Activated CD4-positive, alpha-beta T cell treated with anti-CD3 and anti-CD28 coated beads, Interleukin-2, amount 50 U/mL, for 16 hours (primary cell): ENCODE measurements at places on chromosomes 16 and 17.
A peak's percentile ranks its signal among the peaks of the same experiment; 100 is the strongest.

GRCh38 chr17:19948116-19948943 is 29.3 kb downstream of the AKAP10 start:
- DNase-seq = no peak

- peak; percentile 66 for DNase-seq
Measured at GRCh38 chr17:48055531-48056245, 7.5 kb downstream of the NFE2L1 start.

GRCh38 chr16:72264771-72265170 is 92.8 kb upstream of the PMFBP1 start:
- no peak for DNase-seq

DNA sequence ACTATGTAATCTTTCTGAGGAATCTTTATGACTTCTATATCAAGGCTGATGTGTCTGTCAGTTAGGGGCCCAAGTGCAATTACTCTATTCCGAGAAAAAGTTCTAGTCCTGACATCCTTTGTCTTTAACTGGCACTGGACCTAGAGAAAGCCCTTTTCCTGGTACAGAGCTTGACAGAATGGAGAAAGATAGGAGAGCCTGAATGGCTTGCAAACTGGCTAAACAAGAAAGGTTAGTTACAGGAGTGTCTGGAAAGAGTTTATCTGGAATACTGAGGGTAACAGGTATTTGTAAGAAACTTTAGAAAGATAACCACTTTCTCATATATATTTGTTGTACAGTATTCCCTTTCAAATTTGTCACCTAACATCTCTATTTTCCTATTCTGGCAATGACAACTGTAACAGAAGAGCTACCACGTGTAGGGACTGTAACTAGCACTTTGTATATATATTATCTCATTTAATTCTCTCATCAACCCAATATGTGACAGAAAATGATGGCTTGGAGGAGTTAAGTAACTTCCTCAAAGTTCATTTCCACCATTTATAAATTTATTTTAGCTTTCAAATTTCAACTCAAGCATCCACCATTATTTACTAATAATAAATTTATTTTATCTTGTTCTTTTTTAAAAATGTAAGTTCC is 97.4 kb upstream of the C17orf78 start:
- no peak for DNase-seq

GRCh38 chr16:66422366-66422765 is 4.7 kb upstream of the BEAN1 start:
- DNase-seq = no peak

GRCh38 chr16:66474750-66475199 is 47.7 kb downstream of the BEAN1 start:
- peak; percentile 67 for DNase-seq

GRCh38 chr16:86170720-86171119 is 271.8 kb downstream of the IRF8 start:
- DNase-seq = no peak

GRCh38 chr16:1723450-1724147 is 17.6 kb downstream of the MAPK8IP3 start:
- DNase-seq = peak; percentile 34

DNA sequence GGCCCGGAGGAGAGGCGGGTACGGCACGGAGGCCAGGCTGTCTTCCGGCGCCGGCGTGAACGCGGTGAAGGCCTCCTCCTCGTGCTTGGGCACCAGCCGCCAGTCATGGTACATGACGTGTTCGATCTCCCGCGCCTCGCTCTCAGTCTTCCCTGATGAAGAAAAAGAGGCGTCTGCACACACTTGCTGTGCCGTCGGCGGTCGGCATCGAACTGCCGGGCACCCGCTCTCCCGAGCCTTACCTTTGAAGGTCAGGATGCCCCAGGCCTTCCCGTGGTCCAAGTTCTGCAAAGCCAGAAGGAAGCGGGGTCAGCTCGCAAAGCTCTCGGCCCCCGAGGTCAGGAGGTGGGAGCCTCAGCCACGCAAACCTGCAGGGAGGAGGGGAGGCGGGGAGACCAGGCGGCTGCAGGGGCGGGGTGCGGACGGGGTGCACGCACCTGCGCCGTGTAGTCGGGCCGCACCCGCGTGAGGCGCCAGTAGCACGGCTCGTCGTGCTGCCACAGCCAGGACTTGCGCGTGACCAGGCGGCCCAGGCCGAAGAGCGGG is at the start of gene EME2:
TSS of gene EME2 (plus strand) at position 449 of the 546 bp plus-strand sequence. CDS start 418 bp downstream, outside the sequence.
- DNase-seq = peak; percentile 67

- peak; percentile 79 for DNase-seq
Measured at GRCh38 chr17:4903051-4903818, at the start of gene CHRNE. CHRNE (minus strand) TSS chr17:4903098; CDS start chr17:4903063, 35 bp downstream.

- peak; percentile 22 for DNase-seq
Measured at GRCh38 chr16:17556276-17557052, 85.7 kb upstream of the XYLT1 start.

GRCh38 chr16:2930236-2930635 is 18.5 kb downstream of the FLYWCH1 start:
- DNase-seq = no peak

DNA sequence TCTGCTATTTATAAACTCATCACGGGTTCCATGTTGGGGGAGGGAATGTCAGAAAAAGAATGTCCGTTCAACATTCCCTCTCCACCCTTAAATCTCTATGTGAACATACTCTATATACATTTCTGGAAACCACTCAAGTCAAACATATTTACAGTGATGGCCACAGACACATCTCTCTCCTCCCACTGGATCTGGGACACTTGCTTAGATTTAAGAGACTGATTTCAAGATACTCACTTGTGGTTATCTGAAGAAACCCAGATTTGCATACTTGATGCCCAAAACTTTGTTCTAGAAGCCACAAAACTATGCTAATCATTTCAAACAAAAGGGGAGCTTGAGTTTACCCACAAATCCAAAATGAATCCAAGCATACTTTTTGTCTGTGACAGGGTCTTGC is 182.9 kb upstream of the SOX9 start:
- DNase-seq = no peak

DNA sequence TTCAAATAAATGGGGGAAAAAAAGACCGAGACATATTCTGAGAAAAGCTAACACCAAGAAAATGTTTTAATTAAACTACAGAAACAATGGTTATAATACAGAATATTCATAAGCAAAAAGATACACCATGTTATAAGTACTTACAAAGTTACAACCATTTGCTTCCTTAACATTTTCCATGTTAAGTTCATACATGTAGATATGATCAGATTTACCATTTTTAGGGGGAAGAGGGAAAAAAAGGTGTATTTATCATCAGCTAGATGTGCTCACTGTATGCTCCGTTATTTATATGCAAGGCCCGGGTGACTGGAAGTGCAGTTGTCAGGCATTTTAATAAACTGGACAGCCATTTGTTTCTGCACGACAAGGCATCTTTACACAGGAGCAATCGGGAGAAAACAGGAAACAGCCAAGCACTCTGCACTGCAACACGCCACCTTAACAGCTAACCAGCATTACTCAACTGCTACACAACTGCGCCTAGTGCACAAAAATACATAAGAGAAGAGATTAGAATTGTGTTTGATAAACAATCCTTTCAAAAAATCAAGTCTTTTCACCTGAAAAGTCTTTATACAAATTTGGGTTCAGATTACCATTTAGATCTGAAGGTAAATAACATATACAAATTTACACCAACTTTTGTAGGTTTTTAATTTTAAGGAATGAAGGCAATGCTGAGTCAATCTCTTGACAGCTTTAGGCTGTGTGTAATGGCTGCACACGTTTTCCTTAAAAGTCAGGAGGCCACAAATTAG is 2.9 kb downstream of the SRSF2 start:
- peak; percentile 50 for DNase-seq
